Esophagus squamous epithelium (tissue), 5 donors: ENCODE measurements at places on chromosomes 16 and 17.

- DNase-seq = no peak
These were observed 52.9 kb upstream of the KCNJ16 start for GRCh38 chr17:70022175-70022574.

GRCh38 chr17:46809110-46809571, 9.4 kb downstream of the WNT3 start:
- DNase-seq = no peak

- DNase-seq = no peak
These were observed 77.5 kb downstream of the CDK5R1 start for GRCh38 chr17:32564325-32564724.

DNA sequence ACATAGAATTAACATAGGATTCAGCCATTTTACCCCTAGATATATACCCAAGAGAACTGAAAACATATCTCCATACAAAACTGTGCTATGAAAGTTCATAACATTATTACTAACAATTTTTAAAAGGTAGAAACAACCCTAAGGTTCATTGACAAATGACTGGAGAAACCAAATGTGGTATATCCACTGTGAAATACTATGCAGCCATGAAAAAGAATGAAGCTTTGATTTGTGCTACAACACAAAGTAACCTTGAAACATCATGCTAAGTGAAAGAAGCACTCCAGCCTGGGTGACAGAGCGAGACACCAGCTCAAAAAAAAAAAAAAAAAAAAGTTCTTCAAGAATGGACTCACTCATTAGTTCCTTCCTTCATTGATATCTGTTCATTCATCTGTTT, 580 bp downstream of the CD300LD start:
- DNase-seq = no peak

GRCh38 chr17:58840820-58841612, 85.4 kb downstream of the PPM1E start:
- no peak for DNase-seq

GRCh38 chr17:64773386-64773835, 111.3 kb upstream of the SMURF2 start:
- DNase-seq = no peak

GRCh38 chr16:31081428-31082351, 7.1 kb downstream of the PRSS53 start:
- no peak for DNase-seq

- no peak for DNase-seq
These were observed 57.6 kb downstream of the KNOP1 start for GRCh38 chr16:19660432-19660831.

- no peak for DNase-seq
These were observed 1.4 kb upstream of the MYOCD start for GRCh38 chr17:12664252-12664651.

- no peak for DNase-seq
These were observed 52.1 kb upstream of the GCSH start for GRCh38 chr16:81148277-81148676.

- DNase-seq = no peak
These were observed 5.0 kb downstream of the RPRML start for GRCh38 chr17:46974086-46974485.

DNA sequence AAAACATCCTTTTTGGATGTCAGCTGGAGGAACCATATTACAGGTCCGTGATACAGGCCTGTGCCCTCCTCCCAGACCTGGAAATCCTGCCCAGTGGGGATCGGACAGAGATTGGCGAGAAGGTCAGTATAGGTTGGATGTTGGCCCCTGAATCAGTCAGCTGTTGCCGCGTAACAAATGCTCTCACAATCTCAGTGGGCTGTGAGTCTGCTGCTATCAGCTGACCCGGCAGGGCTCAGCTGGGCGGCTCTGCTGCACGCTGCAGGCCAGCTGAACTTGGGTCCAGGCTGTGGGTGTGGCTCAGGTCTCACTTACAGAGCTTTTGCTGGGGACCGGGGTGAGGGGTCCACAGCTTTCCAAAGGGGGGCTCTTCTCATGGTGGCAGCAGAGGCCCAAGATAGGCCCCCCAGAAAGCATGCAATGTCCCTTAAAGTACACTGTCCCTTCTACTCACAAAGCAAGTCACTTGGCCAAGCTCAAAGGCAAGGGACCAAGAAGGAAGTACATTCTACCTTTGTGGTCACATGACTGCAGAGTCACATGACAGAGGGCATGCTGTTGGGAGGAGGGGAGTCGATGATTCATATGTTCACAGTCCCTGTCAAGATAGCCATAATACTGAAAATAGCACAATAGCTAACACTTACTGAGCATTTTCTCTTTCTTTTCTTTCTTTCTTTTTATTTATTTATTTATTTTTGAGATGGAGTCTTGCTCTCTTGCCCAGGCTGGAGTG, 134.2 kb downstream of the ABCC1 start:
- DNase-seq = no peak

DNA sequence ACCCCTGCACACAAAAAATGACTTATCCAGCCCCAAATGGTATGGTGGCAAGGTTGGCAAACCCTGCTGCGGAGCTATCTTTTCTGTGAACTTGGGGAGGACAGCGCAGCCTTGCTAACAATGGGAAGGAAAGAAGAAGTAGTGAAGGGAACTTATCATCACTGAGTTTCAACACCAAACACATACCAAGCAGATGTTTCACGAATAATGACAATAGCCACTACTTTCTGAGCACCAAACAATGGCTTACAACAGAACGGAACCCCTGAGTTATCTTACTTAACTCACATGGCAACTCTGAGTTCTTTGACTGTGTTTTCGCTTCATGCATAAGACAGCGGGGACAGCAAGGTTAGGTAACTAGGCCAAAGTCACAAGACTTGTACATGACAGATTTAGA, 148.9 kb downstream of the XYLT1 start:
- no peak for DNase-seq

GRCh38 chr16:3032624-3033023, 4.1 kb downstream of the BICDL2 start:
- DNase-seq = no peak

DNA sequence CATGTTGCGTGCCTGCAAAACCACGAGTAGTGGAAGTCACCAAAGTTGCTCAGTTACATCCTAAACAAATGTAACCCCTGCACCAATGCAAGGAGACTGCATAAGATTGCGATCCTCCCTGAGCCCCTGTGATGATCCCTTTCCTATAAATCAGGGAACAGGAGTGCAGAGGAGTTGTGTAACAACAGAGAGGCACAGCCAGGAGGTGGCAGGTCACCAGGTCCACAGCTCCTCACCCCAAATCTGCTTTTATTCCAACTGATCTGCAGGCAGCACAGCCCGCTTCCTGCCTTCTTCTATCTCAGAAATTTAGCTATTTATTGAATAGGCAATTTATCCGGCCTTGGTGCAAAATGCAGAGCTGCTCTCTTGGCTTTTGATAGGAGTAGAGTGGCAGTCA, 36.0 kb upstream of the MRTFB start:
- DNase-seq = no peak

DNA sequence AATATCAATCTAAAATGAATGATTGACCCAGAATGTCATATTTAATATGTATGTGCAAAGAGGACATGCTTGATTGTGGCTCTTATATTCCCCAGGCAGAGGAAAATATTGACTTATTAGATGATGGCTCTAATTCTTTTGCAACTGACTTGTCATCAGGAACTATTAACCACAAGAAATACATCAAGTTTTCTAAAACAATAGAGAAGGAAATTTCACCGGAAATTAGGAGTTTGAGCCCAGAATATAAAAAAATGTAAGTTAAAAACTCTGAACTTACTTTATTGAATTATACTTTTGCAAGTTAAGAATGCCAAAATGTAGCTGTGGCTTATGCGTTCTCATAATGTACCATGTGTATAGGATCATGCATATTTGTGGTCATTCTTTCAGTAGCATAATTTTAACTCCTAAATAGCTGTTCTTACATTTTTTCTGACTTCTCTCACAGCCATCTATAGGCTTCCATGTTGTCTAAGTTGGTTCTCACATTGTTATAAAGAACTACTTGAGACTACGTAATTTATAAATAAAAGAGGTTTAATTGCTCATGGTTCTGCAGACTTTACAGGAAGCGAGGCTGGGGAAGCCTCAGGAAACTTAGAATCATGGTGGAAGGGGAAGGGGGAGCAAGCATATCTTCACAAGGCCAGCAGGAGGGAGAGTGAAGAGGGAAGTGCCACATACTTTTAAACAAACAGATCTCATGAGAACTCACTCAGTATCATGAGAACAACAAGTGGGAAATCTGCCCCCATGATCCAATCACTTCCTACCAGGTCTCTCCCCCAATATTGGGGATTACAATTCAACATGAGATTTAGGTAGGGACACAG, 11.6 kb downstream of the EFCAB13 start:
- DNase-seq = no peak
